AG04449 (cell line): ENCODE measurements at places on chromosomes 3 and 15.

DNA sequence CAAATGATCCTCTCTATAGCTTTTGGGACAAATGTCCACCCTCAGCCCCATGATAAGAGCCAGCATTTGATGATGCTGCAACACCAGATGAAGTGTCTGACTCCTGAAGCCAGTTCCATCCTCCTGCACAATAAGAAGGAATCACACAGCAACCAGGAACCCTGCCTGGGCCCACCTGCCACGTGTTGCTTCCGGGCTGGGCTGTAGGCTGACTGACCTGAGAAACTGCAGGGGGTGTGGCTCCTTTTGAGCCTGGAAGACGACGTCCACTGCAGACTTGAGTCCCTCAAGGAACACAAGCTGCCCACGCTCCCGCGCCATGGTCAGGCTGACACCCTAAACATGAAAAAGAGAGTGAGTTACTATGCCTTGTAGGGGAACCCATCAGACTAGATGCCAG, 9.4 kb downstream of the ELP6 start:
- DNase-seq = no peak

DNA sequence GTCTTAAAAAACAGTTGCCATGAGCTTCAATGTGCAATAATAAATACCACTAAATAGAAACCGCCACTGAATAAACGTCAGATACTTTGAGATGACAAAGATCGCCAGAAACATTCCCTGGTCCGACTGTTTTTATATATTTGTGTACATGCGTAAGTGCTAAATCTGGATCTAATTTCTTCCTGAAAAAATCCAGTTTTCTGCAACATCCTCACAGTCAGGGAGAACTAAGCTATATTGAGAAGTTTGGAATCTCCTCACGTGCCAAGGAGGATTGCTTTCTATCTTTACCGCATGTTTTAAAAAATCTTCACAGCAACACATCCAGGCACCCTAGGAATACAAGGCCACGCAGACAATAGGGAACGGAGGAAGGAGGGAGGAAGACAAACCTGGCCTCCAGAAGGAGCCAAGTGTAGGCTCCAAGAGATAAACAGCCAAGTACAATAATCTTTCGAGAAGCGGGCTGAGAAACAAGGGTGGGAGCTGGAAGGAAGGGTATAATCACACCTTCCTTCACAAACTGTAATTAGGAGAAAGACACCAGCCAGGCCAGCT, 5.7 kb downstream of the VGLL4 start:
- peak; percentile 73 for DNase-seq

GRCh38 chr3:30605706-30606300, 598 bp upstream of the TGFBR2 start:
- no peak for DNase-seq

DNA sequence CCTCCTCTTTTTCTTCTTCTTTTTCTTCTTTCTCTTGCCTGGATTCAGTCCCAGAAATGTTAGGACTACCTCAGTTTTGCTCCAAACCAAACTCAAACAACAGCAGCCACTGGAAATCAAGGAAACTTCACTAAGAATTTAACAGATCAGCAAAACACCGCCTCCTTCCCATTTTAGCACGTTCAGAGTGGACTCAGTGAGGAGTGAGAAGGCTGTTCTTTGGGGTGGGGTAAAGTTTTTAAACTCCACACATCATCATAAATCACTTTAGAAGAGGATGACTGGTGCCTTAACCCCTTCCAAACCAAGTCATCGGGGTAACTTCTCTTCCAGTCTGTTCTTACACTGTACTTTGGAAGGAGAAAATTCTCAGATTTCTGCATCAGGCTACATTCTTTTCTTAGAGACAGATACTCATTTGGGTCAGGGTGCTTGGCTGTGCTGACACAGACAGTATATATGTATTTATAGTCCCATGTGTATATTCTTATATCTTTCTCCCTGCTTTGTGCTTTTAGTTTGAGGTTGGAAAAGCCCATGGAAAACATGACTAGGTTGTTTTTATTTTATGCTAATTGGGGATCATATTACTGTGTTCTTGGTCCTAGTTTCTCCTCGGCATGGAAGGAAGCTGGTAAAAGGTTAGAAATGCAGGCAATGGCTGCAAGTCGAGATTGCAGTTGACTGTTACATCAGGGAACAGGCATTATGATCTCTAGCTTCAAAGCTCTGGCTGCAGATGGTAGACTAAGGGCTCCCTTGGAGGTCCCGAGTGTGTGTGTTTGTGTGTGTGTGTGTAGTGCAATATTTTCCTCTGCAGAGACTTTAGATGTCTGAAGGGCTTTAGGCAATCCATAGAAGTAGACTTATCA, at the start of gene CCDC80:
Gene CCDC80, minus strand, starts transcription at position 214 of the 872 bp plus-strand sequence. CDS start 1,238 bp downstream, outside the sequence.
- DNase-seq = peak; percentile 69

GRCh38 chr3:178513546-178514380, 22.5 kb upstream of the KCNMB2 start:
- no peak for DNase-seq

- no peak for DNase-seq
Measured at GRCh38 chr3:77939726-77940125, 899.8 kb downstream of the ROBO2 start.

DNA sequence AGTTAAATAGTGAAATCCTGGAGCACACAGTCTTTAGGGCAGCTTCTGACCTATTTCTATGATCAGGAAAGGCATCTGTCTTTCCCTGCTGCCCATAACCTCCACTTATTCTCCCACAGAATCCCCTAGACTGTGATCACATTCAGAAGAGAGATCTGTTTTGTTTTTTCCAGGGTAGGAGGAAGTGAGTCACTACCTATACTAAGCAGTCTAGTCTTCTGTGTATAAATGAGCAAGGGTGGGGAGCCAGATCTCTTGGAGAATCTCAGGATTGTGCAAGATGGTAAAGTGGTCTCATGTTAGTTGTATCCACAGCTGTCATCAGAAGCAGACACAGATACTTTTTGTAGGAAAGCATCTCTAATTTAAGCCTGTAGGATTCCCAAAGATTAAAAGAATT, 11.8 kb upstream of the FBXO22 start:
- DNase-seq = peak; percentile 83

GRCh38 chr3:11154036-11154952, at the start of gene HRH1:
HRH1 (plus strand) TSS chr3:11154493; CDS start chr3:11259038, 104,545 bp downstream.
- no peak for DNase-seq

GRCh38 chr3:126517986-126518778, 609 bp upstream of the UROC1 start:
- DNase-seq = no peak

GRCh38 chr3:70857916-70858315, 545.5 kb upstream of the MDFIC2 start:
- DNase-seq = no peak

DNA sequence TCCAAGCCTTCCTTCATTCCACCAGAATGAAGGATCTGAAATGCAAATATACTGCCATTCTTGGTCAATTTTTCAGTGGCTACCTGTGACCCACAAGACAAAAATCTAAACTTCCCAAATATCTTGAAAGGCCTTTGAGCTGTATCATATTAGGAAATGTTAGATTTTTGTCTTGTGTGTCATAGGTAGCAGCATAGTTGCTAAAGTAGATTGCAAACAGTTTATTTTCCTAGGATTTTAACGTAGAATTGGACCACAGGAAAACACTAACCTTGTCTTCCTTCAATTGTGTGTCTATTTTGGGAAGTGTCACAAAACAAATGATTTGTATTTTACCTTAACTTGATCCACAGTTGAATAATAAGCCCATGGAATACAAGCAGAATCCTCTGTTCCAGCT, 42.4 kb downstream of the CP start:
- peak; percentile 34 for DNase-seq

DNA sequence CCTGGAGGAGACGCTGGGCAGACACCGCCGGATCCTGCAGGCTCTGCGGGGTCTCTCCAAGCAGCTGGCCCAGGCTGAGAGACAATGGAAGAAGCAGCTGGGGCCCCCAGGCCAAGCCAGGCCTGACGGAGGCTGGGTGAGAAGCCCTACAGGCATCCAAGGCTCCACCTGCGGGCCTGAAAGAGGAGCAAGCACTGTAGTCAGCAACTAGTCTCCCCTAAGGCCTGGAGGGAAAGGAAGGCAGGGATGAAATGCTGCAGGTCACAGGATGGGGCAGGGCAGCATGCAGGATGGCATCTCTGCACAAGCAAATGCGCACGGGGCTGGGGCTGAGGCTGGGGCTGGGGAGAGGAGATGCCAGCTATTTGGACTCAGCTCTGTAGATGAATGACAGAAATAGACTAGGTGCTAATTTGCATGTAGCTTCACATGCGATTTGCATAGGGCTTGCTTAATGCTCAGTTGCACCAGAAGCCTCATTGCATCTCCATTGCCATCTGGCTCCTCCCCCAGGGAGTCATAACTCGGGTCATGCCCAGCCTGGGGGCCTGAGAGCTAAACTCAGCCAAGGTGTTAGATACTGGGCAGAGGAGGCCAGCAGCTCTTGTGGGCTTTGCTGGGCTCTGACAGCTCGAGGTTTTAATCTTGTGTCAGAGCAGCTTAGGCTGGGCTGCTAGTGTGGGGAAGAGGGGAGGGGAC, 5.2 kb upstream of the CPLX3 start:
- DNase-seq = no peak

GRCh38 chr15:99668533-99669182, 64.6 kb downstream of the LYSMD4 start:
- DNase-seq = no peak

DNA sequence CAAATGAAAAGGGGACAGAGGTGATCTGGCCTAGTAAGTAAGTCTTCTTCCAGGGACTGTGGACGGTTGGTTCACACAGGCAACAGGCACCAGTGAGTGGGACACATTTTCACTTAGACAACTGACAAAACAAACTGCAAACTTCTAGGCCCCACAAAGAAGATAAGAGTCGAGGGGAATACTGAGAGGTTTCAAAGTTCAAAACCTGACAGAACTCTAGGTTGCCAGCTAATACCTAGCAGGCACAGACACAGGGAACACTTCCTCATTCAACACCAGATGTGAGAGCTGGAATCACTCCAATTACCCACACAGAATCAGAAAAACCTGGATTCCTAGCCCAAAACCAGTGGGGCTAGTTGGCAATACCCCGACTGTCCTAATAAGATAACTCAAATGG, 621.7 kb downstream of the ZPLD1 start:
- no peak for DNase-seq

GRCh38 chr3:117919621-117920020, 1115.0 kb downstream of the IGSF11 start:
- DNase-seq = no peak

DNA sequence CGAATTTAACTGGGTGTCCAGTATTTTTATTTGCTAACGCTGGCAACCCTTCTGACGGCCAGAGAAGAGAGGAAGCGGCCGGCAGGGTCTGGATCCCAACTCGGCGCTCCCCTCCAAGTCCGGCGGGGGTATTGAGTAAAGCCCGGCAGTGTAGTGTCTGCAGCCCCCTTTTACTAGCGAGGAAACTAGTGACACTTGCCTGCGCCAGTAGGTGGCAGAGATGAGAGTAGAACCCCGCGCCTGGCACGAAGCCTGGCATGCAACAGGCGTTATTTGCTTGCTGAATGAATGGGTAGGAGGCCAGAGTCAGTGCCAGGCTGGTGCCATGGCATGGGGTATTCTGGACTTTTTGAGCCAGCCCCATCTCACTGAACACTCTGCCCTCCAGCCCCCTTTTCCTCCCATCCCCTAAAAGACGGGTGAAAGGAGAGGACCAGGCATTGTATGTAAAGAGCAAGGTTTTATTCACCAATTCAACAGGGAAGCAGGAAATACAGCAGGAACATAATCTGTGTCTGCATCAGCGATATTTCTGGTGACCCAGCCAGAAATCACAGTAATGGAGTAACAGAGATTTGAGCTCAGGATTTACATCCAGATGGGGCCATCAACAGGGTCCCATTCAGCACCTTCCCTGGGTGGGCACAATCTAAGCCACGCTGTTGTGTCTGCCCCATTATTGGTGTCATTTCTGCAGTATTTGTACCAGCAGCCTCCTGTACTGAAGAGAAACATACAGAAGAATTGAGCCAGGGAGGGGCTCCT, 788 bp upstream of the WDR73 start:
- DNase-seq = no peak

- DNase-seq = no peak
Measured at GRCh38 chr3:138082992-138083386, 32.4 kb downstream of the DZIP1L start.

- DNase-seq = no peak
Measured at GRCh38 chr3:170054204-170054603, 16.4 kb downstream of the GPR160 start.

DNA sequence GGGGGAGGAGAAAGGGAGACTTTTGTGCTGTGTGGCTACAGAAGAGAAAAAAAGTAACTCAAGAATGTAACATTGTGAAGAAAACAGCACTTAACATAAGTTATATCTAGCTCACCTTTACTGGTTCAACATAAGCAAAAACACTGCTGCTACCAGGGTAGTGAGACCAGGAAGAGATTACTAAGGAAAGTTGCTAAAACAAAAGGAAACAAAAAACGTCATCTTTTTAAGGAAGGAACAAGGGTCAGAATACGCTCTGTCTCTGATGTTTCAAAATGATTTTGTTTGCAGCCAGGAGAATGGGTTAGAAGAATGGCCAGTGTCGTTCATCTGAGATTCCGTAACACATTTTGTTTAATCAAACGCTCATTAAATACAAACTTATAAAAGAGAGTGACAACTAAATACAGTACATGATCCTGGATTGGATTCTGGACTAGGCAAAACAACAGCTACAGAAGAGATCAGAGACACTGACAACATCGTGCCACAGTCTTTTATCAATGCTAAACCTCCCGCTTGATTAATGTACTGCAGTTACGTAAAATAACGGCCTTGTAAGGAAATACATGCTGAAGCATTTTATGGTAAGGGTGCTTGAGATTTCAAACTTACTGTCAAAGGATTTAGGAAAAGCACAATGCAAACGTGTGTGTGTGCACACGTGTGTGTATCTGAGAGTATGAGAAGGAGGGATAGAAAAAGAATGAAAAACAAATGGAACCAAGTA, 67.7 kb downstream of the FOXP1 start:
- DNase-seq = no peak

DNA sequence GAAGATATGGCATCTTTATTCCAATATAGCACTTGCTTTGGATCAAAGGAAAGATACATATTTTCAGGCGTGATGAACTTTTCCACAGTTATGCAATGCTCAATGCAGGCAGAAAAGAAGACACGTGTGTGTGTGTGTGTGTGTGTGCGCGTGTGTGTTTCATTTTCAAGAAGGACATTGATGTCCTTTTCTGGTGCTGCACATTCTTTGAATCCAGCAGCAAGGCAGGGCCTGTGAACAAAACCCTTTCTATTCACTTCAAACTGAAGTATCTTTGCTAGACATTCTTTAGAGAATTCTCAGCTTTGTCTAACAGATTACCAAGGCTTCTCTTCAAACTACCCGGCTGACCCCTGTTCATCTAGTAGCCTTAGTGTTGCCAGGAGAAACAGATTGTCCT, 124.6 kb downstream of the CD47 start:
- DNase-seq = no peak
